Endothelial cell of umbilical vein (primary cell): ENCODE measurements at places on chromosomes 2 and 18. TPM values are rescaled to one million over a fixed set of nuclear protein-coding genes. Genes with fewer than 3 reads are reported as not detected.

GRCh38 chr2:37781028-37781427 is 109.6 kb upstream of the CDC42EP3 start:
- peaks cover 36% of the 10 kb centered on the region for H3K4me1 ChIP-seq
- no peaks in the 10 kb centered on the region for H3K36me3 ChIP-seq
- DNase-seq = peak; percentile 59
- H3K27ac ChIP-seq = no peak overlapping the region
- no peaks in the 10 kb centered on the region for H3K27me3 ChIP-seq

GRCh38 chr2:121089166-121089510 is 195.9 kb downstream of the TFCP2L1 start:
- peaks cover 1% of the 10 kb centered on the region for H3K27me3 ChIP-seq
- no peak for DNase-seq
- no peak overlapping the region for H3K4me3 ChIP-seq
- H3K4me1 ChIP-seq = no peaks in the 10 kb centered on the region
- H3K27ac ChIP-seq = no peak overlapping the region

DNA sequence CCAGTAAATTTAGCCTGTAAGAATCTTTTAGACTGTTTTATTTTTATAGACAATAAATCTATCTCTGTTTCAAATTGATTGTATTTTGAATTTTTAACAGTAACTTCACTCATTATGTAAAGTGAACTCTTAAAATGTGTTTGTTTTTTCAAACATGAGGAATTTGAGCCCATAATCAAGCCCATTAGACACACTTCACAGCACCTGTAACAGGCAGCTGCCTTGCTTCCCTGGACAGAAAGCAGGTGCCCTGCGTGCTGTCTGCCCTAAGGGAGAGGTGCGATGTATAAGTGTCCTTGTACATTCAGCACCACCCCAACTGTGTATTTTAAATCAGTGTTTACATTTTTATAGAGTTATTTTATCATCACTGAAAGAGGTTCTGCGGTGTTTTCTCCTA is 186.5 kb upstream of the TPO start:
- H3K27me3 ChIP-seq = no peaks in the 10 kb centered on the region
- H3K36me3 ChIP-seq = no peaks in the 10 kb centered on the region
- H3K27ac ChIP-seq = no peak overlapping the region
- H3K4me3 ChIP-seq = no peak overlapping the region
- no peaks in the 10 kb centered on the region for H3K4me1 ChIP-seq

DNA sequence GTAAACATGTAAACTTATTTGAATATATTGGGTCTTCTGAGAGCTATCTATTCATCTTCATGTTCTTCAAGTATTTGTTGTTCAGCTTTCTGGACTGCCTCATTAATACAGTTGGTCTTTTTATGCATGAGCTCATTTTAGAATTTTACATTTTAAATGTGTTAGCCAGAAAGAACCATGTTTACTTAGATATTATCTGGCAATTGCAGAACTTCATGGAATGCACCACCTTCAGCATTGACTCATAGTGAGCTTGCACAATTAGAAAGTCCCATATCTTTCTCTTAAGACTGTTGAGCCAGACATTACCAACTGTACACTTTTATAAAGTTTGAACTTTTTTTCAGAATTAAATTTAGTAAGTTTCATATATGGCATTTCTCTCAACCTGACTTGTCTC is 536.7 kb downstream of the RIT2 start:
- no peaks in the 10 kb centered on the region for H3K27me3 ChIP-seq
- no peak overlapping the region for H3K27ac ChIP-seq
- H3K4me1 ChIP-seq = no peaks in the 10 kb centered on the region
- no peaks in the 10 kb centered on the region for H3K36me3 ChIP-seq

- no peak overlapping the region for H3K4me3 ChIP-seq
- no peak overlapping the region for H3K27ac ChIP-seq
- DNase-seq = no peak
- no peaks in the 10 kb centered on the region for H3K36me3 ChIP-seq
- H3K27me3 ChIP-seq = no peaks in the 10 kb centered on the region
These were observed 149.9 kb downstream of the TTC27 start for GRCh38 chr2:32777714-32778113.

GRCh38 chr2:237444071-237444470 is 30.1 kb upstream of the COL6A3 start:
- no peak overlapping the region for H3K27ac ChIP-seq
- H3K4me1 ChIP-seq = peaks cover 1% of the 10 kb centered on the region
- DNase-seq = no peak
- H3K36me3 ChIP-seq = no peaks in the 10 kb centered on the region
- no peak overlapping the region for H3K4me3 ChIP-seq
- peaks cover 63% of the 10 kb centered on the region for H3K27me3 ChIP-seq

DNA sequence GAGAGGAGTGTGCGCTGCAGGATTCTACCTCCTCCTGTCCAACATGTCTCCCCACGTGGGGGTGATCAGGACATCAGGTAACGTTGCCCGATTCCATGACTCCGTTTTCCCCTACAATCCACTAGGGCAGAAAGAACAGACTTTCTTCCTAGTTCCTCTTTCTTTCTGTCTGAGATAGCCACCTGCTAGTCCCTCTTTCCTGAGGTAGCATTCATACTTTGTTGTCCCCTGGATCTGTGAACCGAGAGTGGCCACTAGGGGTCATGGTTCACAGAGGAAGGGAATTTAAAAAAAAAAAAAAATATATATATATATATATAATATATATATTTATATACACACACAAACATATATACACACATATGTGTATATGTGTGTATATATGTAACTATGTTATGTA is 210.0 kb upstream of the ZNF521 start:
- no peak overlapping the region for H3K4me3 ChIP-seq
- no peak overlapping the region for H3K27ac ChIP-seq
- H3K27me3 ChIP-seq = no peaks in the 10 kb centered on the region
- no peaks in the 10 kb centered on the region for H3K36me3 ChIP-seq
- peaks cover 7% of the 10 kb centered on the region for H3K4me1 ChIP-seq

GRCh38 chr2:41723526-41723925 is 324.3 kb upstream of the PKDCC start:
- no peaks in the 10 kb centered on the region for H3K4me1 ChIP-seq
- no peak for DNase-seq
- H3K27me3 ChIP-seq = no peaks in the 10 kb centered on the region
- H3K36me3 ChIP-seq = no peaks in the 10 kb centered on the region

GRCh38 chr2:74816540-74817303 is 17.2 kb upstream of the HK2 start:
- no peaks in the 10 kb centered on the region for H3K4me1 ChIP-seq
- H3K36me3 ChIP-seq = no peaks in the 10 kb centered on the region
- no peak for DNase-seq
- H3K27me3 ChIP-seq = peaks cover 7% of the 10 kb centered on the region
- no peak overlapping the region for H3K27ac ChIP-seq

- no peak overlapping the region for H3K4me3 ChIP-seq
- no peaks in the 10 kb centered on the region for H3K27me3 ChIP-seq
- DNase-seq = no peak
These were observed 141.0 kb downstream of the FMNL2 start for GRCh38 chr2:152475982-152476381.

DNA sequence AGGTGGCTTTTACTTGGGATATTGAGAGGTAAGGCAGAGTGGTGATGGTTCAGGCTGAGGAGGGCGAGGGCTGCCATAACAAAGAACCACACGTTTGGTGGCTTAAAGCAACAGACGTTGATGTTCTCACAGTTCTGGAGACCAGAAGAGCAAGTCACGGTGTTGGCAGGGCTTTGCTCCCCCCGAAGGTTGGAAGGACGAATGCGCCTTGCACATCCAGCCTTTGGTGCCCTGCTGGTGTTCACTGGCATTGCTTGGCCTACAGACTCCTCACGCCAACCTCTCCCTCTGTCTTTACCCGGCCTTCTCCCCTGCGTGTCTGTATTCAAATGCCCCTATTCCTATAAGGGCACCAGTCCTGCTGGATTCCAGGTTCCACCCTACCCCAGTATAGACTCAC is 125.4 kb downstream of the TPO start:
- no peaks in the 10 kb centered on the region for H3K36me3 ChIP-seq
- no peaks in the 10 kb centered on the region for H3K4me1 ChIP-seq
- H3K4me3 ChIP-seq = no peak overlapping the region
- H3K27me3 ChIP-seq = no peaks in the 10 kb centered on the region
- no peak for DNase-seq
- no peak overlapping the region for H3K27ac ChIP-seq

- H3K4me1 ChIP-seq = no peaks in the 10 kb centered on the region
- H3K27ac ChIP-seq = no peak overlapping the region
- no peak for DNase-seq
- H3K4me3 ChIP-seq = no peak overlapping the region
- H3K27me3 ChIP-seq = no peaks in the 10 kb centered on the region
These were observed 421.5 kb upstream of the MEIS1 start for GRCh38 chr2:66013456-66013855.

DNA sequence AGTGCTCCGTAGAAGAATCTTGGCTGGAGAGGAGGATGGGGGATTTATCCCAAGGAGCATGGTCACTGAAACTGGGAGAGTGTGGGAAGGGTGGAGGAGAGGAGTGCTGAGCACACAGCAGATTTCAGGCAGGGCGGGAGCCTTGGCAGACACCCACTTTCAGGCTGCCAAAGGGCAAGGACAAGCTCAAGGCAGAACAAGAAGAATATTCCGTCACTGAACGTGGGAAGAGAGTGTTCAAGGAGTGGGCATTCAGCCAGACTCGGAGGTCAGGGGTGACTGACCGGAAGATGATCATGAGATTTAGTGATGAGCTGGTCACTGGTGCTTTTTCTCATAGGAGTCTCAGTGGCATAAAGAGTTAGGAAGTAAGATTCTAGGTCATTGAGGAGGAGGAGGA is 136.2 kb upstream of the RASGRP3 start:
- peaks cover 39% of the 10 kb centered on the region for H3K4me1 ChIP-seq
- H3K27ac ChIP-seq = peak overlapping the region; percentile 81
- H3K27me3 ChIP-seq = no peaks in the 10 kb centered on the region
- H3K4me3 ChIP-seq = no peak overlapping the region

- H3K4me1 ChIP-seq = no peaks in the 10 kb centered on the region
- no peaks in the 10 kb centered on the region for H3K27me3 ChIP-seq
- H3K4me3 ChIP-seq = no peak overlapping the region
These were observed 249.6 kb upstream of the ACVR2A start for GRCh38 chr2:147595200-147595599.

- H3K27me3 ChIP-seq = peaks cover 3% of the 10 kb centered on the region
- H3K36me3 ChIP-seq = no peaks in the 10 kb centered on the region
- no peak for DNase-seq
- no peak overlapping the region for H3K4me3 ChIP-seq
- H3K4me1 ChIP-seq = no peaks in the 10 kb centered on the region
These were observed 91.6 kb upstream of the RMP24 start for GRCh38 chr18:35880788-35881455.

DNA sequence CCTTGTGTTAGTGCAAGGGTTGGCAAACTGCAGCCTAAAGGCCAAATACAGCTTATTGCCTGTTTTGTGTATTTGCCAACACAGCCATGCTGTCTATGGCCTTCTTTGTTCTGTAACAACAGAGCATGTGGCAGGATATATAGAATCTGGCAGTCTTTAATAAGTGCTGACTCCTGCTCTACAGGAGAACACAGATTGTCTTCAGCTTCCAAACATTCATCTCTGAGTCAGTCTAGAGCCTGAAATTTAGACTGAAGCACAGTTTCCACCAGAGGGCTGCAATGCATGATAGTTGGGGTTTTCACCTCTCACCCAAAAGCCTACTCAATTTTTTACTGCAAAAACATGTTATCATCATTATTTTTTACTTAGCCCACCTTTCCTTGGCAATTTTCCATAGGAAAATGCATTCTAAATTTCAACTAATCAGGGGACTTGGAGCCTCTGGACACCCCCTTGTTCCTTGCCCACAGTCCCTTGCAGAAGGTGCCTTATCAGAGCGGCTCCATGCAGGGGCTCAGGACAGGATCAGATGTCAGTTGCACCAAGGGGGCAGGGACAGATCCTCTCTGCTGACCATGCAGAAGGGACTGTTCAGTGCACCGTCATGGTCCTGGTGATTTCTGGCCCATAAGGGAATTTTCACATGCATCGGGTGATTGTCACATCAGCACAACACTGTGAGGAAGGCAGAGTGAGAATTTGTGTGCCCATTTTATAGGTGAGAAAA is 12.4 kb downstream of the IL37 start:
- DNase-seq = no peak
- no peak overlapping the region for H3K4me3 ChIP-seq
- peaks cover 17% of the 10 kb centered on the region for H3K27me3 ChIP-seq
- no peaks in the 10 kb centered on the region for H3K4me1 ChIP-seq

The ASPRV1 gene
- total RNA-seq = 0.15 and 0.48 TPM in 2 replicates

The SLC19A3 gene
- total RNA-seq = not detected in 2 replicates

The CDH2 gene
- total RNA-seq = 59.5 and 84.2 TPM in 2 replicates

The FAM228A gene
- 1.00 TPM in 1 of 2 replicates, not detected in the other for total RNA-seq

The SERPINB13 gene
- total RNA-seq = not detected in 2 replicates

The FAP gene
- total RNA-seq = 2.0 TPM in 1 of 2 replicates, not detected in the other
